Activated CD4-positive, alpha-beta T cell treated with anti-CD3 and anti-CD28 coated beads, Interleukin-2, amount 50 U/mL, for 4 hours (primary cell): ENCODE measurements at places on chromosomes 3 and 15.

DNA sequence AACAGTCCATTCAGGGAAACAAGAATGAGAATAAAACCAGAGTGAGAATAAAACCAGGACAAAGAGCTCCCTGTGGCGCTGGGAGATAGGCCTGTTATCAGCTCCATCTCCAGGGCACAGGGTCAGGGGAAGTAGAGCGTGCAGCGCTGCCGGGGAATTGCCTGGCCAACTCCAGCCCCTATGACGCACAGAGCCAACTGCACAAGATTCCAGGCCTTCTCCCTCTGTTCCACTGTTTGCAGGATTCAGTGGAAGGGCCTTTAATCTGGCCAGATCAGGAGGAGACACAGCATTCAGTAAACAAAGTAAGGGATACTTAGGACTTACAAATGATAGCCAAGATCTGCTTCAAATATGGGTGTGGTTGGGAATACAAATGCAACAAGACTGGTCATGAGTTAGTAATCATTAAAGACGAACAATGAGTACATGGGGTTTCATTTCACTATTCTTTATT lies 49.4 kb downstream of the ITGB5 start:
- DNase-seq = no peak

GRCh38 chr3:73695841-73696240 lies 71.1 kb upstream of the PDZRN3 start:
- no peak for DNase-seq

GRCh38 chr15:84079885-84080777 lies 155.4 kb upstream of the GOLGA6L4 start:
- peak; percentile 6 for DNase-seq

DNA sequence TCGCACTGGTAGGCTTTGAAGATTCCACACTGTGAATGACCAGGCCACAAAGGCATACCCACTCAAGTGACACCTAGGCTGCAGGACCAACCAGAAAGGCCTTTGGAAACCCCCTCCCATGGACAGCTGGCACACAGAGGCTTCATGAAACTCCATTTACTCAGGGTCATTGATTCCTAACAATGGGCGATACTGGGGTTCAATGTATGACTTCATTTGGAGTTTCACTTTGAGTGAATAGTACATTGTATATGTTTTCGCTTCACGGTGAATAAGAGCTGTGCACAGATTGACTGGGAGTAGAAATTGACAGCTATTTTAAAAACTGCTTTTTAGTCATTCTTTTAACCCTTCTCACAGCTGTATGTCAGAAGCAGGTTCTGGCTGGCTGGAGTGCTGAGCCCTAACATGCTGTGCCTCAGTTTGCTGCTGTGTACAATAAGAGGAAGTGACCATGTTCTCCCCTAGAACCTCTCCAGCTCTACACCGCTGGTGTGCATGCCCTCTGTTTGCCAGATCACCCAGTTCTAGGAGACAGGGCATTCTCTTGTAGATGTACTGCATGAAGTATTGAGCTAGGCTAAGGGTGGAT lies 15.4 kb upstream of the CX3CR1 start:
- DNase-seq = no peak

DNA sequence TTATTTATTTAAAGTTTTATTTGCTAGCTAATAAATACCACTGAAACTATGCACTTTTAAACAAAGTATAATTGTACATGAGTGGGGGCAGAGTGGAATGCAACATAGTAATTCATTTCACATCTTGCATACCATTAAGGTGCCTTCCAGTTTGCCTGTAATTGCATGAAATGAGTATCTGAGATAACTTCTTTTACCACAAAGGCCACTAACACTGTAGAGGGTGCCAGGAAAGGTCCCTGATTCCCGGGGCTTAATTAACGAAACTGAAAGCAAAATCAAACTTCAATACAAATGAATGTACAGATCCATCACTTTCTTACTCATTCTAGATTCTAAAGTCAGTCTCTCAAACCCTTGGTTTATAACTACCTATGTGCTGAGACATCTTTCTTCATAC lies 2.1 kb downstream of the CD47 start:
- peak; percentile 19 for DNase-seq

DNA sequence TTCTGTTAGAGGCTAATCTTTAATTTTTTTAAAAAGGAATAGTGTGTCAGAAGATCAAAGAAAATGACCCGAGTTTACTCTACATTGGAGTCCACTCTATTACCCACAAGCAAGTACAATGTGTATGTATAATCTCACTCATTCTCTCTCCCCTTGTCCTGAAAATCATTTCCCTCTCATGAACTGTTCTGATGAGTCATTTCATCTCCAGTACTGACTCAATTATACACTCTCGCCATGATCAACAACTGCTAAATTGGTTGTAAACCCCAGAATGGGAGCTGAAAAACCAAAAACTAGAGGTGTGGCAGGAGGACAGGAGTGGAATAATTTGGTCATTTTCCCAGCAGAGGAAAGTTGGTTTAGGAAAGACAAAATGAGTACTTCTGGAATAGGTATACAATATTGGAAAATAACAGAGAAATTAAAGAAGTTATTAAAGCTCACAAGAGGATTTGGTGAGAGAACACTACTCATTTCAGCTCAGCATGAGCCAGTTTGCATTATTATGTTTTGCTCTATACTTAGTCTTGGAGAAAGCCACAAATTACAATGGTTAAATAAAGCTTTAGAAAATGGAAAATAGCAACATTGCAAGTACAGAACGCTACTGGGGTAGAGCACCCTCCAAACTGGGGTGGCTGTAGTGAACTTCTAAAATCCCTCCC lies 144.3 kb upstream of the PFN2 start:
- DNase-seq = no peak

DNA sequence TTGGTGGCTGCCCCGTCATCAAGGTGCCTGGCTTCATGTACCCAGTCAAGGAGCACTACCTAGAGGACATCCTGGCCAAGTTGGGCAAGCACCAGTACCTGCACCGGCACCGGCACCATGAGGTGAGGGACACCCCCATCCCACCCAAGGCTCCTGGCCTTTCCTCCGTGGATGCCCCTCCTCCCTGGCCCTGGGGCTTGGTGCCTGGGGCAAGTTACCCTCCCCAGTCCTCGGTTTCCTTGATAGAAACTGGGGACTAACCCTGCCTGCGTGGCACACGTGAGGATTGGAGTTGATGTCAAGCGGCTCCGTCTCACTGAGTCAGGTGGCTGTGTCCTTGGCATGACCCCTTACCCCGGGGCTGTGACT lies 43.9 kb downstream of the DHX30 start:
- DNase-seq = no peak

- no peak for DNase-seq
Observed at GRCh38 chr3:187880441-187880840, 135.2 kb upstream of the BCL6 start.

- DNase-seq = no peak
Observed at GRCh38 chr3:56869157-56869889, 67.6 kb upstream of the ARHGEF3 start.

- no peak for DNase-seq
Observed at GRCh38 chr3:184663756-184664155, 48.1 kb downstream of the MAGEF1 start.

DNA sequence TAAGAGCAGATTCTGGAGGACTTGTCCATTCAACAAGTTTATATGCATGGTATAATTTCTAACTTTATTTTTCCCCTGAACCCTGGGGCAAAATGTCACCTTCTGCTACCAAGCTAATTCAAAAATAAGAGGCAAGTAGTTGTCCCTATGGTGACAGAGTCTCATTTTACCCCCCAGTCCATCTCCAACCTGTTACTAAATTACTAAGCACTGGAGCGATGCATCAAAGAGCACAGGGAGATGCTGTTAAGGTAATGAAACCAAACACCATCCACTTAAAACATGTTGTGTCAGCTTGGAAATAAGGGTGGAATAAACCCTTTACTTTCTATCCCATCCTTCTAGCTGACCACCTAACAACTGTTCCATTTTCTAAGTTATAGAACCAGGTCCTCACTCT lies 417.4 kb upstream of the ATP11B start:
- DNase-seq = no peak

GRCh38 chr3:76940181-76940770 lies 99.6 kb upstream of the ROBO2 start:
- no peak for DNase-seq

DNA sequence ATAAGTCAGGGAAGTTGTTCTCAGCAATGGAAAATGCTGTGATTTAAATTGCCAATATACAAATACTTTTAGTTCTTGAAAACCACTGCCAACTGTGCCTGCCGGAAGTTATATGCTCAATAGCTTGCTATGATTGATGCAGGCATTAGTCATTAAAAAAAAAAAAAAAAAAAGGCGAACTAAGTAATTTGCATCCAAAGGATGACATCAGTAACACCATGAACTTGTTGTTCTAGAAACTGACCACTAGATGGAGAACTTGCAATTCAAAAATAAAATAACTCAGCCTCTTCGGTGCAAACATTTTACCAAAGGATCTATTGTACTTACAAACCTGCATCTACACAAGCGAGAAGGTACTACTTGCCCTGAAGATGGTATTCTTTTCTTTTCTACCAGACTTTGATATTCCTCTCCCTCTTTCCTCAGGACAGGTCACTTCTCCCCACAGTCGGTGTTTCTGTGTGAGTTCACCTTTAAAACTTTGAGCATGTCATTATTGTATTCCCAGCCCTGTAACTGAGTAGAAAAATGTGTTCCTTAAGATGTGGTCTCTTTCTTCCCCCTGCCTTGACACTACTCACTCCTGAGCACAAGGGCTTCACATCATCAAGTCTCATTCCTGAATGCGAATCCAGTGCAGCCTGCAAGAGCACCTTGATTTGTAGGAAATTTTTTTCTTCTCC lies 115.0 kb upstream of the VEPH1 start:
- no peak for DNase-seq

- DNase-seq = no peak
Observed at GRCh38 chr15:47570451-47570850, 146.9 kb upstream of the SEMA6D start.

DNA sequence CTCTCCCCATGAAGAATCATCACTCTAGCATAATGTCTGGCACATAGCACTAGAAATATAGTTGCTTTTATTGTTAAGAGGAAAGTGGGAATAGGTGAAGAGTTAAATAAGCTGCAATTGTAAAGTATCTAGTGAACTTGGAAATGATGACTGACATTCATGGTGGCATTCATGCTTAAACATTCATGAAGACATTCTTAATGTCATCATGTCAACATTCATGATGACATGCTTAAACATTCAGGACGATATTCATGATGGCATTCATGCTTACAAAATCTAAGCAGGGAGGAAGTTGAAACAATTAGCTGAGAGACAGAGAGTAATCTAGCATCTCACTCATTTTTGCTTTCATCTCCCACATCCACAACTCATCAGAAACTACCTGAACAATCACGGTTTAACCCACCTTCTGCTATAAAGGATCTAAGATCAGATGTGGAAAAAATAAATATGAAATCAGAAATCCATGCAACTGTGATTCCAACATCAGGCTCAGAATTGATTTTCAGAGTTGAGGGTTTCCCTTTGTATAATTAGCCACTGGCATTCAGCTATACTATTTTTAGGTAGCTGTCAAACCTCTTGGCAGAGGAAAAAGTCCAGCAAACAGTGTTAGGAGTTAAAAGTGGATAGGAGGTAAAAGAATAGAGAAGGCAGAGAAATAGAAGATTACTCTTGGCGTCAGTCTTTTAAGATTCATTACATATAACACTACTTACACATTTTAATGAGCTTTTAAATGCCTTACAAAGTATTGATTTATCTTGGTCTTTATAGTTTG lies 3.5 kb downstream of the DRD3 start:
- no peak for DNase-seq

DNA sequence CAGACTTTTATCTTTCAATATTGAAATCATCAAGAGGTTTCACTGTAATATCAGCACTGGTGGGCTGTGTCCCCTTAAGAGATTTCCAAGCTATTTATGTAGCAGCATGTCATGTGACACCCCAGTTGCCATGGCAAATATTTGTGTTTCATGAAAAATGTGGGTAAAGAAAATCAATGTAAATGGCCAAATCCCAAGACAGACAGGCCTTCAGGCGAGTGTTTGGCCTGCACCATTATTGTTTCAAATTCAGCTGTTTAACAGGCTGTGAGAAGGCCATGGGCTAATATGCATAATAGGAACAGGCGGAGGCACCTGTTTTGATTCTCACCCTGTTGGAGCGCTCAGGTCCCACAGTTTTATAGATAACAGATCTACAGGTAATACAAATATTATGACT lies 104.2 kb downstream of the IQCH start:
- DNase-seq = no peak

GRCh38 chr3:65924762-65925161 lies 114.0 kb downstream of the MAGI1 start:
- DNase-seq = no peak

GRCh38 chr15:61503383-61503969 lies 274.4 kb upstream of the RORA start:
- DNase-seq = no peak

- no peak for DNase-seq
Observed at GRCh38 chr3:55565521-55565920, 78.4 kb upstream of the WNT5A start.

DNA sequence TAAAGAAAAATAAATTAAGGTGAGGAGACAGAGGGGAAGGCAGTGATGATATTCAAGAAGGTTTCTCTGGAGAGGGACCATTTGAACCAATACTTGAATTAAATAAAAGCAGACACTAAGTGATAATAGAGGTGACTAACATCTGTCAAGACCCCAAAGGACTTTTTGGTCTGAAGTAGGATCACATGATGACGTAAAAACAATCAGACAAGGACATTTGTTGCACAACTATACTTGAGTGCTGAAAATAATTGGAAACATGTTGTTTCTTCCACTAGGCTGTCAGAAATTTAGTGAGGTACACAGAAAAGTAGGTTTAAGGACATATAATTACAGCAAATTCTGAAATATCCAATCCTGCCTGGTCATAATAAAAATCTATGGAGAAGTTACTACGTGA lies 179.5 kb downstream of the WNT5A start:
- DNase-seq = no peak

DNA sequence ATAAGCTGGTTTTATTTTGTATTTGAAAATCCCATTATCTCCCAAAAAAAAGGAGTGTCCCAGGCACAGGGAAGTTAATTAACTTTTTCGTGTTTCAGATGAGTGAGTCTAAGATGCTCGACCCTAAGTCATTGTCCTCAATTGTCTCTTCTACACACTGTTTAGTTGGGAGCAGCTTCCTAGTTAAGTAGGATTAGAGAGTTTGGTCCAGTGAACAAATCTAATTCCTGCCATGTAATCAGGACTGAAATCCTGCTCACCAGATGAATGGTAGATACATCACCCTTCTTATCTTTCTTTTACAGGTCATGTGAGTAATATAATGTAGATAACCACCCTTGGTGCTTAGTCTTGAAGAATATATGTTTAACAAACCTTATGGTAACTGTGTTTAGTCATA lies 228.9 kb upstream of the MANF start:
- no peak for DNase-seq
